ENCODE measurements at places on chromosomes 6 and 20. TPM values are rescaled to one million over a fixed set of nuclear protein-coding genes. Genes with fewer than 3 reads are reported as not detected.

Gene IMPG1
- total RNA-seq: not detected

Gene HTR1B
- 5.3 TPM for total RNA-seq

Gene OLIG3
- not detected for total RNA-seq

Gene RSPH4A
- total RNA-seq: 1.6 TPM

Gene C20orf141
- total RNA-seq: not detected

Gene BPIFB4
- total RNA-seq: not detected

Gene ADGRF4
- not detected for total RNA-seq

Gene RFX6
- total RNA-seq: not detected

Gene LY6G6F
- total RNA-seq: not detected

Gene NOTCH4
- total RNA-seq: 5.3 TPM

Gene MYLK4
- 0.41 TPM for total RNA-seq

Gene GHRH
- total RNA-seq: not detected

Gene PKHD1
- total RNA-seq: not detected

Gene SIM1
- not detected for total RNA-seq

Gene RWDD2A
- total RNA-seq: 11.4 TPM

Gene REM1
- not detected for total RNA-seq

Gene KHDC1L
- total RNA-seq: 1.2 TPM

Gene GABRR1
- not detected for total RNA-seq

Gene PROKR2
- total RNA-seq: 8.6 TPM

Gene EYS
- 2.0 TPM for total RNA-seq
